ENCODE measurements at places on chromosomes 7 and 10.

DNA sequence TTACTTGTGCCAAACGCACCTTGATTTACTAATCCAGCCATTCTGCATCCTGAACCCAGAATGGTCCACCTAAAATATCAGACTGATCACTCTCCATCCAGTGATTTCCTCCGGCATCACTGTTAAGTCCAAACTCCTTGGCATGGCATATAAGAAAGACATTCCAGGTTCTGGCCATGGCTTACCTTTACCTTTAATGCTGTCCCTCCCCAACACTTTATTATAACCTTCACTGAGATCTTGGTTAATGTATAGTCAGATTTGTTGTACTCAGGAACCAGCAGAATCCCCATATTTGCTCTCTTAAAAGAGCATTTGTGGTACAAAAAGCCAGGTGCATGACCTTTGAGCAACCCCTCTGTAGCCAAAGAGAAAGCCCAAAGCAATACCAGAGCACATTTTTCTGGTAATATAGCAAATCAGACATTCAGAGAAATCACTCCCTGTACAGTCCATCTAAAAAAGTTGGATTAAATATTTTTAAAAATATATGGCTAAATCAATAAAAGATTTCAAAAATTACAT, 10.2 kb downstream of the UMAD1 start:
- DNase-seq = no peak

- DNase-seq = no peak
Observed at GRCh38 chr10:61992059-61992460, 90.6 kb downstream of the ARID5B start.

DNA sequence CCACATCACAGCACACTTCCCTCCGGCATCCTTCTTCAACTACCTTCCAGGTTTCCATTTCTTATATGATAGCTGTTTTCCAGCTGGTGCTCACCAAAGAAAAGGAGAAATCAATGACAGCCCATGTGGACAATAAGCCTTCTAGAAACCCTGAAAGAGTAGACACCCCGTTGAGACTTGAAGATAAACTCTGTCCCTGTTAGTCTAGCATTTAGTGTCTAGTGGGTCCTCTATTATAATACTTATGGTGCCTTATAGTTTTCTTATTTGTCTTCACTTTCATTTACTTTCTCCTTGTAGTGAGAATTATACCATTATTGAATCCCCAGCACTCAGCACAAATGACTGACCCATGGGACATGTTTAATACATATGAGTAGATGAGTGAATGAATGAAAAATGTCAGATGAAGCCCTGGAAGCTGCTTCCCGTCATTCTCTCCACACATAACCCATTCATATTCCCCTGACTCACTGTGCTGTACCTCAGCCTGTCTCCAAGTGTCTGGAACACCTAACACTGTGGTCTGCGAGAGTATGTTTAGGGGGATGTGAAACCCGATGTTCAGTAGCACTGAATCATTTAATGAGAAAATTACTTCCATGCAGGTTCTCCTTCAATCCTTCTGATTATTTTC, 377.6 kb downstream of the GPR158 start:
- DNase-seq = no peak

DNA sequence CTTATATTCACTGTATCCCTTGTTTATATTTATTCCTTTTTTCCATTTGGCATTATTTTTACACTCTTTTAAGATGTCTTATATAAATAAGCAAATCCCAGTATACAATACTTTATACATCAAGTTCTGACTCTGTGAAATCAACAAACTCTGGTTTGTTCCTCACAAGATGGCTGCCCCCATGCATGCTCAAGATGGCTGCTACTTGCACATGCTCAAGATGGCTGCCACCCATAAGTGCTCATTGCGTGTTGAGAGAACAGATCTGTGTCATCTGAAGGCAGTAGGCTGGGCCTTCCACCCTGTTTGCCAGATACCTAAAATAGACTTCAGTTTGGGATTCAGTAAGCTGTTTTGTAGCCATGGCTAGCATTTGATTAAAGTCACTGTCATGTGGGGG, 666.2 kb downstream of the TYW1 start:
- DNase-seq = no peak

GRCh38 chr10:70827086-70827757, 11.5 kb downstream of the SGPL1 start:
- no peak for DNase-seq

DNA sequence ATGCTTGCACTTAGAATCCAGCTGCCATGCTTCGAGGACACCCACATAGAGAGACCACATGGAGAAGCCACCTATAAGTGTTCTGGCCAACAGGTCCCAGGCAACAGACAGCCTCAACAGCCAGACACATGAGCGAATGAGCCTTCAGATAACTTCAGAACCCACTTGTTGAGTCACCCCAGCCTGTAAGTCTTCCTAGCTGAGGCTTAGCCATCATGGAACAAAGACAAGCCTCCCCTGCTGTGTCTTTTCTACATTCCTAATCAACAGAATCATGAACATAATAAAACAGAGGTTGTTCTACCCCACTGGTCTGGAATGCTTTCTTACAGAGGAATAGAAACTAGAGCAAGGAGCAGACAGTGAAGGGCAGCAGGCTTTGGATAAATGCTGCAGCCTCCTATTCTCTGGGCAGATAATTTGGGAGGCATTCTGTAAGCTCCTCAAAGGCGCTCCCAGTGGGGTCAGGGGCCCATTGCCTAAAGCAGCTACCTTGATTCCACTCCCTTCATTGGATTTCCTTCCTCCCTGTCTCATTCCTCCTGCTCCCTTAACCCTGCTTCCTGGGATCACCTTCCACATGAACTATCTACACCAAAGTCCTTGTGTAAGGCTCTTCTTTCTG, 4.6 kb downstream of the TLL2 start:
- DNase-seq = no peak

DNA sequence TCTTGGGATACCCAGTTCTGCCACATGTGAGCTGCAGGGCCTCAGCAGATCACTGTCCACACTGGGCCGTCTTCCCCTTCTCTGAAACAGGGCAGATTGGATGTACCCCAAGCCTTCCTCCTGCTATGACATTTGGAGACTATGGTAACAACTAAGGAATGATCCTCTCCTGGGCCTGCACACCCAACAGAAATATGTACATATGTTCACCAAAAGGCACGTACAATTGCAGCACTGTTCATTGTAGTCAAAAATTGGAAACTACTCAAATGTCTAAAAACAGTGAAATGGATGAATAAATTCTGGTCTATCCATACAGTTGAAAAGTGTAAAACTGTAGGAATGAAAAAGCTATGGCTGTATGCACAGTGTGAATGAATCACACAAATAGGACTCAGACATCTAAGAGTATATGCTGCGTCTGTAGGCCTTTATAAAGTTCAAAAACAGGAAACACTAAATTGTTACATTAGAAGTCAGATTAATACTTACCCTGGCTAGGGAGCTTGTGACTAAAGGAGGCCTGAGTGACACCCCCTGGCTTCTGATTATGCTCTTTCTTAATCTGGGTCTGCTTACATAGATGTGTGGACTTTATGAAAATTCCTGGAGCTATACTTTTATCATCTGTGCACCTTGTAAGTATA, 16.1 kb upstream of the XPNPEP1 start:
- no peak for DNase-seq

DNA sequence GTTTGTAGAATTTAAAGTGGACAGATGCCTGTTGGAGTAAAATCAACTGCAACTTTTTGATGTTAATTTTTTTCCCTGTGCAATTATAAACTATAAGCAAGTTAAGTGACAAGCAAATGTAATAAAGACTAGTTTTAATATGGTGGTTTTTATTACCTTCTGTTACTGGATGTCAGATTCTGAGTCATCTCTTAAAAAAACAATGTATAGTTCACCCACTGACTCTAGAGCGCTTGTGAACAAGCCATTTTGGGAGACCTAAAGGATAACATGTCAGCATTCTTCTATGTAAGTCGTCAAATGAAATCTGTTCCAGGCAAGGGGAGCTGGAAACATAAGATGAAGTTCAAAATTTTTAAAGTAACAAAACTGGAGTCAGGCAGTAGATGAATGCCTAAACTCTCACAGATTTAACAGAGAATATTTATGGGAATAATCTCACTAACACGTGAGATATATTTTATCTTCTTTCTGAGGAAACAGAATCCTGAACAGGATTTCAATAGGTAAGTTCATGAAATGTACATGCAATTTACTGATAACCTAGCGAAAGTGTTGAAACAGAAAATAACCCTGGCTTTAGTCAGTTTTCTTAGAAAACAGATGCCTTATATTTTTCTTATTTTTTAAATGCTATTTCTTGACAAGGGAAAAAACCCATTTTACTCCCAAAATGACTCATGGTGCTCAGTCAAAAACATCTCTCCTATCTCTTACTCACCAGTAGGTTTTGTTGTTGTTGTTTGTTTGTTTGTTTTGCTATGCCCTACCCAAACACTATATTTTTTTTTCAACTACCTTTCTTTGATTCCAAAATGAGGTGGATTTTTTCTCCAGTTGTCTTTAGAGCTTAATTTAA, 91.7 kb downstream of the SLC39A12 start:
- DNase-seq = no peak

DNA sequence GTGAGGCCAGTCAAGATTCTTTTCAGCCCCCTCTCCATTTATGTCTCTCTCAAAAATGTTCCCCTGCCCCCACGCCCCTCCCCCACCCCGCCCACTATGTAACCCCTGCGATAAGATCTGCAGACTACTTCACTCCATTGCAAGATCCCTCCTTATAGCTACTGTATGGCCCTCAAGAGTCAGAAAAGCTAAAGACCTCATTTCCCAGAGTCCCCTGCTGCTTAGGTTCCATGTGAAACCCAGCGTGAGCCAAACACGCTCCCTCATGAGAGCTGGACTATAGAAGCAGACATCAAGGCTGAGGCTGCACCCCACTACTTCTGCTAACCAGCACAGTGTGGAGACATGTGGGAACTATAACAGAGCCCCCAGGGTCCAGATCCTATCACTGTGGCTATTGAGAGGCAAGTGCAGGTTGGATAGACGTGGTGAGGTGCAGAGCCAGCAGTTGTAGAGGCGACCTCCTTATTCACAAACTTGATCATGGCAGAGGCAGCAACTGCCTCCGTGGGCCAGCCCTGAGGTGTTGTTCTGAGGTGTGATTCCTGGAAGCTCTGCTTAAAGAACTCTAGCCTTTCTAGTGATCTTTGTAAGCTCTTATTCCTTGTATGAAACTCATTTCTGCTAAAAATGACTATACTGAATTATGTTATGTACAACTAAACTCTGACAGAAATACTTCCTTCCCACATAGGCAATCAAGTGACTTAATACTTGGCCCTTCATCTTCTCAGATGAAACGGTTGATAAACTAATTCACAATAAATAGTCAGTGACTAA, 117.0 kb upstream of the ARID5B start:
- DNase-seq = no peak

GRCh38 chr10:59283456-59284091, 78.8 kb downstream of the FAM13C start:
- DNase-seq = no peak

GRCh38 chr7:129376076-129376777, 58.0 kb upstream of the STRIP2 start:
- DNase-seq = peak; percentile 60

GRCh38 chr7:128829391-128830166, 627 bp upstream of the FLNC start:
- no peak for DNase-seq

DNA sequence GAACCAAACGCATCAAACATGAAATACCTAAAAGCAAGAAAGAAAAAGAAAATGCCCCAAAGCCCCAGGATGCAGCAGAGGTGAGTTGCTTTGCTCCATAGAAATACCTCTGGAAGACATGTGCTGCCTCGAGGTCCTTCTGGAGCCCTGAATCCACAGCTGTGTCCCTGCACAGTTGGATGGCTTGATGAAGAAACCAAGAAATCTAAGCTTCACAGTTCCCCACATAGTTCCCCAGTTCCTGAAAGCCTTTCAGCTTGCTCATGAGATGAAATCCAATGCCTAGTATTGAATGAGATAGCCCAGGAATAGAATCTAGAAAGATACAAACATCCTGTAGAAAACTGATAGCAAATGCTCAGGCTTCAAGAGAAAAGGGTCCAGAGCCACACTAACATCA, 182.8 kb downstream of the RTKN2 start:
- no peak for DNase-seq

DNA sequence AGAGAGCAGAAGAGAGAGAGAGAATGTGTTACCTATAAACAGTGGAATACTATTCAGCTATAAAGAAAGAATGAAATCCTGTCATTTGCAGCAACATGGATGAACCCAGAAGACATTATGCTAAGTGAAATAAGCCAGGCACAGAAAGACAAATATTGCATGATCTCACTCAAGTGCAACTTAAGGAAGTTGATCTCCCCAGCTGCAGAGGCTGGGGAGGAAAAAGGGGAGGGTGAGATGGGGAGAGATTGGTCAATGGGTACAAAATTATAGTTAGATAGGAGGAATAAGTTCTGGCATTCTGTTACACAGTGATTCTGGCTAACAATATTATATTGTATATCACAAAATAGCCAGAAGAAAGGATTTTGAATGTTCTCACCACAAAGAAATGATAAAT, 11.2 kb upstream of the JAZF1 start:
- no peak for DNase-seq

DNA sequence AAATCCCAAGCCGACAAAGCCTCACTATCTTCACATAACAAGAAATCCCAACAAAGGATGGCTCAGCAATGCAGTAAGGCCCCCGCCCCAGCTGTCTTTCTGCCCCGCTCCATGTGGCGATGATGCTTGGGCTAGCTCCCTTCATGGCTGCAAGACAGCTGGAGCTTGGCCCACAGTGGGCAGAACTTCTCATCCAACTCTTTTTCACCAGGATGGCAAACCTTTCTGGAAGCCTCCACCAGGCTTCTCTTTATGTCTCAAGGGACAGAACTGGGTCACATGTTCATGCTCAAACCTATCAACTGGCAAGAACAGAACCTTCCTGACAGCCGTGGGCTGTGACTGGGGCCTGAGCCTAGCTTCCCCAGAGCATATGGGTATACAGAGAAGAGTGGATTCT, 260.5 kb upstream of the MKLN1 start:
- DNase-seq = no peak

- DNase-seq = no peak
Observed at GRCh38 chr7:129122078-129122750, 22.3 kb upstream of the TSPAN33 start.

DNA sequence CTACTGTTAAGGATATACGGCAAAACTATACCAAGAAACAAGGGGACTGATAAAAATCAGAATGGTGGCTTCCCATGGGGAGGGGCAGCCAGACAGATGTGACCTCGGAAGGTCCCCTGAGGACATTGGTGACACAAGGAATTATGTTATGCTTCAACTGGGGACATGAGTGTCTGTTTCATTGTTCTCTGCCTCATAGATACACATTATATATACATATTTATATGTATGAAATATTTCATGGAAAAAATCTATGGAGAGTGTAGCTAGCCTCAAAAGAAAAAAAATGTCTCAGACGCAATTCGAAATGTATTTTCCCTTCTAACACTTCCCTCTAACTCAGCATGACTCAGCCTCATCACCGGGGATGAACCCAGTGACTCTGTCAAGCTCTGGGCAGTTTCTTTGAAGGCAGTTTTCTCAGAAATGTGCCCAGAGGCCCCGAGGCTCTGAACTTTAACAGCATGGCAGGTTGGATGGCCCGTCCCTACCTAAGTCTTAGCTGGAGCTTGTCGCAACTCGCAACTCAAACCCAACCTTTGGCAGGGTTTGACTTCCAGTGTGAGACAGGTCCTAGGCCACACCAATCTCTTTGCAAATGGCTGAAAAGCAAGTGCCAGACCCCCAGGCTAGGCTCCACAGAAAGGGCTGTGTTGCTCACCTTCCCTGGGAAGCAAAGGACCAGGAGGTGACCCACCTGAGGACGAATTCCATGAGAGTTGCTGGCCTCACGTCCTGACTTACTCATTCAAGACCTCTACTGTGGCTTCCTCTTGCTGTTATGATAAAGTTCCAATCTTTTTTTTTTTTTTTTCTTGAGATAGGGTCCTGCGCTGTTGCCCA, 86.9 kb downstream of the CARD11 start:
- DNase-seq = no peak

All from upper lobe of left lung (tissue), 6 donors.